ENCODE measurements at places on chromosomes 16 and 17. TPM values are rescaled to one million over a fixed set of nuclear protein-coding genes. Genes with fewer than 3 reads are reported as not detected.

The MYLK3 gene
- polyA plus RNA-seq: 16.5 TPM

The PPP1R27 gene
- 90.6 TPM for polyA plus RNA-seq

The CLEC18C gene
- polyA plus RNA-seq: 1.3 TPM

The PPY gene
- not detected for polyA plus RNA-seq

The CSH2 gene
- 0.70 TPM for polyA plus RNA-seq

The CARD14 gene
- 0.92 TPM for polyA plus RNA-seq

The HBQ1 gene
- 1.4 TPM for polyA plus RNA-seq

The TBC1D3B gene
- polyA plus RNA-seq: 14.6 TPM

The HASPIN gene
- 9.4 TPM for polyA plus RNA-seq

DNA sequence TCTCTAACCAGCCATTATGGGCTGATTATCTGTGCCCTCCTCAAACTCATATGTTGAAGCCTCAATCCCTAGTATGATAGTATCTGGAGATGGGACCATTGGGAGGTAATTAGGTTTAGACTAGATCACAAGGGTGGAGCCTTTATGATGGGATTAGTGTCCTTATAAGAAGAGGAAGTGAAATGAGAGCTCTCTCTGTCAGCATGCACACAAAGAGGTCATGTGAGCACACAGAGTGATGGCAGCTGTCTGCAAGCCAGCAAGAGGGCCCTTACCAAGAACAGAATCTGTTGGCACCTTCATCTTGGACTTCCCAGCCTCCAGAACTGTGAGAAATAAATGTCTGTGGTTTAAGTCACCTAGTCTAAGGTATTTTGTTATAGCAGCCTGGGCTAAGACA lies 101.9 kb downstream of the PCTP start:
- no peak for DNase-seq

DNA sequence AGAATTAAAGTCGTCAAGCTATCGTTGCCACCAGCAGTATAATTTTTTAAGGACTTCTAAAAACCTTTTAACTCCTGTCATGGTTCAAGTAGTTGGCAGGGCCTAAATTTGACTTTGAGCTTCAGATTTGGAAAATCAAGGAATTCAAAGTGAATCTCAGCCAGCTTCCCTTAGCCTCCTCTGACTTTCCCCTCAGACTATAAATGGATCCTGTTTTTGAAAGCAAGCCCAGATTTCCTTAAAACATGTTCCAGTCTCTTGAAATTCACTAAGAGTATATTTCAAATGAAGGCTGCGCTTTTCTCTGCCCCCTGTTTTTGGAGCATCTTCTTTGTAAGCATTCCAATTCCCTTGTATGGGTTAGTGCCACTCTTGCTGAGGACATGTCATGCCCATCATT lies 101.8 kb upstream of the CDH8 start:
- peak; percentile 17 for DNase-seq

DNA sequence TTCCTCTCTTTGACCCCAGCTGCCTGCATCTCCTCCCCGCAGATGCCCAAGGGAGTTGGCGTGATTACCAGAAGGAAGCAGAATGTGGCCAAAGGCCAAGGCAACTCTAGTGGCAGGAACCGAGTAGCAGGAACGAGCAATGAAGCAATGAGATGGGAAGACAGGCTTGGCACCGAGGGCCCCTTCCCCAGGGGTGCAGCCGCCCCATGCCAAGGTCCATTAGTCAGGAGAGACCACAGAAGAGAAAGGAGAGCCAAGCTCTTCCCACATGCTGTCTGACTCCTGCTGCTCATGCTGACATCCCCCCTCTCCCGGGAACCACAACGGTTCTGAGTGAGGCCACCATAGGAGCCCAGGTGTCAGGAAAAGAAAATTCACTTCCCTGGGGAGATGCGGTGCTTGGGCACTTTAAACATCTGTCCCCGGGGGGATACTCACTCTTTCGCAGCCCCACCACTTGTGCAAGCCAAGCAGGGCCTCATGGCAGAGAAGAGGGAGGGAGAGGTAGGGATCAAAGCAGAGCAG lies 67.4 kb downstream of the MYO18A start:
- DNase-seq: no peak

DNA sequence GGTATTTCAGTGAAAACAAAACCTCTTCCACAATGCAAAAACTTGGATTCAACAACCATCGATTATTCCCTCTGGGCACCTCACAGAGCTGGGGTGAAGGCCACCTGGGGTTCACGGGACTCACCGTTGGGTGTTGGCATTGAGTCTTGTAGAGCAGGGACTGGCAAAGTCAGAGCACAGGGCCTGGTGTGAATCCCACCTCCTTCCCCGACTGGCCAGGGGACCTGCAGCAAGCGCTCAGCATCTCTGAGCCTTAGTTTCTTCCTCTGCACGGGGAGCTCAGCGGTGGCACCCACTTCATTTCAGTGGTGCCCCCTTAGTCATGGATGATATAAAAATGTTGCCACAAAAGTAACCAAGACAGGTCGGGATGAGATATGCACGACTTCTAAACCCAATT lies 100.4 kb downstream of the METRNL start:
- no peak for DNase-seq

DNA sequence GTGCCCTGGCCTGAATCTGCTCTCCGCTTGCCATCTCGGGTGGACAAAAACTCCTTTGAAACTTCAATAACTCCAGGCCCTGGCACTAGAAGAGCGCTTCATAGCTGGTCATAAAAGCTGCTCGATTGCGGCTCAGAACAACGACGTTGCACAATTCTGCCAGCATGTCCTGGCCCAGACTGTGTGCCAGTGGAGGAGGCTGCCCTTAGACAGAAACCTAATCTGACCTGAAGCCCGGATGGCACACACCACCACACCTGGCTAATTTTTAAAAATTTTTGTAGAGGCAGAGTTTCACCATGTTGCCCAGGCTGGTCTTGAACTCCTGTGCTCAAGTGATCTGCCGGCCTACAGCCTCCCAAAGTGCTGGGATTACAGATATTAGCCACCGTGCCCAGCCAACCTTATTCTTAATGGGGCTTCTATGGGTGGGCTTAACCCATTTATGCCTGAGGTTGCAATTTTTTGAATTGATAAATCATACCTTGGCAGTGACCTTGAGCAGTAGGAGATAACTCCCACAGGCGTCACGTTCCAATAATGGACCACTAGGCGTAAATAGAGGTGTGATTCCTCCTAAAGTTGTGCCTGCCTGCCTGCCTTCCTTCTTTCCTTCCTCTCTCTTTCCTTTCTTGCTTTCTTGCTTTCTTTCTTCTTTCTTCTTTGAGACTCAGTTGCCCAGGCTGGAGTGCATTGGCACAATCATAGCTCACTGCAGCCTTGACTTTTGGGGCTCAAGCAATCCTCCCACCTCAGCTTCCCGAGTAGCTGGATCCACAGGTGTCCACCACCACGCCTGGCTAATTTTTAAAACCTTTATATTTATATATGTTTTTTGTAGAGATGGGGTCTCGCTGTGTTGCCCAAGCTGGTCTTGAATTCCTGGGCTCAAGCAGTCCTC lies 1.1 kb upstream of the PPL start:
- DNase-seq: no peak

GRCh38 chr16:69600202-69600601 lies 34.4 kb downstream of the NFAT5 start:
- DNase-seq: no peak

GRCh38 chr17:72423718-72424117 lies 302.9 kb downstream of the SOX9 start:
- no peak for DNase-seq
